ENCODE measurements at places on chromosomes 2 and 18.

- DNase-seq: peak; percentile 87
These were observed 2.2 kb downstream of the PLEKHA3 start for GRCh38 chr2:178482437-178482836.

- DNase-seq: no peak
These were observed 1.7 kb downstream of the IL1RL1 start for GRCh38 chr2:102313025-102313424.

- DNase-seq: peak; percentile 96
These were observed 18.0 kb upstream of the HAAO start for GRCh38 chr2:42810121-42810970.

- no peak for DNase-seq
These were observed 72.9 kb downstream of the CIB4 start for GRCh38 chr2:26568076-26568890.

GRCh38 chr2:121906170-121906569 is 150.7 kb downstream of the TSN start:
- DNase-seq: no peak

GRCh38 chr2:176595986-176596385 is 326.7 kb downstream of the MTX2 start:
- no peak for DNase-seq

GRCh38 chr2:158414538-158414937 is 42.0 kb downstream of the CCDC148 start:
- no peak for DNase-seq

DNA sequence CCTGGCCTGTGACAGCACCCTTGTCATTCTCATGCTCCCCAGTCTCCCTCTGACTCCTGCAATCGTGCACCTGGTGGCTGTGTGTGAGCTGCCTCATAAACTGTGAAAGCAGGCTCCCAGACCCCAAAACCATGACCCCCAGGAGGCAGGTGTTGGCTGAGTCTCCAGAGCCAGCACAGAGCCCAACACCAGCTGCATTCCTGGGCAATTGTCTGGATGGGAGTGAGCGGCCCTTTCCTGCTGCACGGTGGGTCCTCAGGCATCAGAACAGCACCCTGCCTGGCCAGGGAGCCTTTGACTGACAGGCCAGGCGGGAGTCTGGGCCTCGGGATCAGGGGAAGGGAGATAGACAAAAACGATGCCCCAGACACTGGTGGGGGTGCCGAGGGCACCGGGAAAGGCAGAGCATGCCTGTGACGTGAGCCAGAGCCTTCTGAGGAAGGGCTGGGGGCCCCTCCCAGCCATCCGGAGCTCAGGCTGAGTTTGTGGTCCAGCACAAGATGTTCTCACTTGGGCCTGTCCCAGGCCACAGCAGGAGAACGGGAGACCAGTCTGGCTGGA is 135.1 kb upstream of the GPC1 start:
- DNase-seq: no peak

- DNase-seq: no peak
These were observed 221.1 kb upstream of the SMAD2 start for GRCh38 chr18:48151421-48152065.

GRCh38 chr18:13579874-13580273 is 146.5 kb downstream of the FAM210A start:
- peak; percentile 69 for DNase-seq

GRCh38 chr2:46303822-46304221 is 6.6 kb downstream of the EPAS1 start:
- no peak for DNase-seq

DNA sequence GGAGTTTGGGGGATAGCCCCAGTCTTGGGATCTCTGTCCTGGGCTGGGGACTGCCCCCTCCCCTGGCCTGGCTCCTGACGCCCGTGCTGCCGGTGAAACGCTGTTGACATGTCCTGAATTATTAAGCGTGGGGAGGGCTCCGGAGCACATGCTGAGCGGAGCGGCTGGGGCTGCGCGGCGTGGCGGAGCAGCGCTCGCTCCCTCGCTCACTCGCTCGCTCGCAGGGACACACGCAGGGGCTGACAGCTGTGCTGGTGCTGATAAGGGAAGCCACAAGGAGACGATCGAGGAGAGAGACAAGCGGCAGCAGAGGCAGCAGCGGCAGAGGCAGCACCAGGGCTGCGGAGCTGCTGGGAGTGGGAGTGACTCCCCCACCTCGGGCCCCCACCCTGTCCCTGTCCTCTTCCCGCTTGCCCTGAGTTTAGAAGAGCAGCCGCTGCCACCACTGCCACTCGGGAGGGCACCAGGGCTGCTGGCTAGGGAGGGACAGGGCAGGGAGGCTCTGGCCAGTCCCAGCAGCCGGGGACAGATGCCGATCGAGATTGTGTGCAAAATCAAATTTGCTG is at the start of gene ASIC4:
ASIC4 (plus strand) TSS at position 287 of the 566 bp plus-strand sequence; CDS start at position 530, 243 bp downstream.
- DNase-seq: no peak

GRCh38 chr18:74661691-74662090 is 64.0 kb downstream of the ZNF407 start:
- DNase-seq: no peak

- no peak for DNase-seq
These were observed 1.4 kb upstream of the RNF103 start for GRCh38 chr2:86625096-86625495.

DNA sequence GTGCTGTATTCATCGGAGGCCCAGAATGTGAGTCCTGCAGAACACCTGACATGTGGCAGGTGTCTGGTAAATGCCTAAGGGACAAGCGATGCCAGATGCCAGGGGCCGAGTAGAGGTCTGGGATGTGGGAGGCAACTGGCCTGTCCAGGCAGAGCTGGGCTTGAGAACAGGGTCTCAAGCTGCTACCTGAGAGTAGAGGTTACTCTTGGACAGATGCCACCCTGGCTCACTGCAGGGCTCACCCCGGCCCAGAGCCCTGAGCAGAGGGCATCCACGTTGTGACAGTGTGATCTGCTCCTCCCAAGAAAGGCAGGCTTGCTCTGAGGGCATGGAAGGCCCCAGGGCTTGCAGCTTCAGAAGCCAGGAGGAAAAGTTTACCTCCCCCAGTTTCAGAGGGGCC is 692.0 kb upstream of the ID2 start:
- no peak for DNase-seq

DNA sequence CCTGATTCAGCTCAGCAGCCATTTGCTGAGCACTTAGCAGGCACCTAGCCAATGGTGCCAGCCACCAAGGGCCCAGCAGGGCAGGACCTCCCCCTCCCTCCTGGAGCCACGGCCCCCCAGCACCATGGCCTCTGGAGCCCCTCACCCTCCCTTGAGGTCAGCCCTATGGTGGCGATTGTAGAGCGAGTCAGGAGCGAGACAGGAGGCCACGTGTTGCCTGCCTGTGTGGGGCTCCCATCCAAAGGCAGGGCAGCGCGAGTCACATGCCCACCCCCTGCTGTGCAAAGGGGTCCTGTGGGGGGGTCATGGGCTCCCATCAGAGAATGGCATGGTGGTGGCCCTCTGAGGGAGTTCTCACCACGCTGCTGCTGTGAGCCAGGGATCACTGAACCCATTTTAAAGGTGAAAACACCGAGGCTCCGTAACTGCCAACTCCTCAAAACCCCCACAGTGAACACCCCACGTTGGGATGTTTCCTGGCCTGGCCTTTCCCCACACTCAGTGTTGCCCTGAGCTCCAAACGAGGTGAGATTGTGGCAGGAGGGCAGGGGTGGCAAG is 35.6 kb downstream of the RAMP1 start:
- no peak for DNase-seq

GRCh38 chr2:235106874-235107639 is 155.2 kb downstream of the SH3BP4 start:
- peak; percentile 67 for DNase-seq

- DNase-seq: no peak
These were observed 12.1 kb downstream of the CD226 start for GRCh38 chr18:69935319-69936190.

DNA sequence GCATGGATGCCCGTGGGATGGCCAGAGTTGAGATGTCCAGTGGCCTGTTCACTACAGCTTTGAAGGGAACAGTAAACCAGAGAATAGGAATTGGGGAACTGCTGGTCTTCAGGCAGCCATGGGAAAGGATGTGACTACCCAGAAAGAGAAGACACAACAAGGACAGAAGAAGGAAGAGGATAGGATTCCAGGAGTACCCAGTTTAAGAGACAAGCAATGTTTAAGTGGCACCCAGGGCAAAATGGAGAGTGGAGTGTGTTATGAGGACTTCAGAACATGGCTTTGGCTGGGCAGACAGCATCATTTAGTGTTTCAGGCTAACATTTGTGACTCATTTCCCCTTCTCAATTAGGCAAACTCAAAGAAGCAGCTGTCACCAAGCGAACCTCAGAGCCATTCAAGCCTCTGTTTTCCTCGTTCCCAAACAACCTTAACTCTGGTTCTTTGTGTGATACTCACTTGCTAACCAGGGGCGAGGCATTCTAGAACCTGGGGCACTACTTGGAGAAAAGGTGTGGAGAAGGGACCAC is 4.0 kb upstream of the FAM124B start:
- no peak for DNase-seq

- DNase-seq: no peak
These were observed 927.3 kb upstream of the CDH2 start for GRCh38 chr18:29104227-29104626.

DNA sequence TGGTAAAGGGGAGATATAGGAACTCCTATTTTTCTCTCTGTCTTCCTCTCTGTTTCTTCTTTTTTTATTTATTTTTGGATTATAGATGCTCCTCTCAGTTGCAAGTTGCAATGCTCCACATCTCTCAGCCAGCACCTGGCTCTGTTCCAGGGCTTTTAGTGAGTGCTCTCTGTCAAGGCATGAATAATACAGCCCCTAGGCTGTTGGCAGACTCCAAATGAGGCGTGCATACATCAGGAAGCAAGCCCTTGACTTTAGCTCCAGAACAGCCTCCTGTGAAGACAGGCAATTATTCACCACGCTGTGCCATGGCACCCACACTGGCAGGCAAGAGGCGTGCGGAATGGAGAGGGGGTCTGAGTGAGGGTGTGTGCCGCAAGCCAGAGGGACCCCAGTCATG is 228.1 kb upstream of the PXDN start:
- no peak for DNase-seq

- DNase-seq: no peak
These were observed 61.9 kb upstream of the TFCP2L1 start for GRCh38 chr2:121346859-121347258.

GRCh38 chr18:30622104-30622503 is 420.4 kb downstream of the DSC3 start:
- DNase-seq: no peak

DNA sequence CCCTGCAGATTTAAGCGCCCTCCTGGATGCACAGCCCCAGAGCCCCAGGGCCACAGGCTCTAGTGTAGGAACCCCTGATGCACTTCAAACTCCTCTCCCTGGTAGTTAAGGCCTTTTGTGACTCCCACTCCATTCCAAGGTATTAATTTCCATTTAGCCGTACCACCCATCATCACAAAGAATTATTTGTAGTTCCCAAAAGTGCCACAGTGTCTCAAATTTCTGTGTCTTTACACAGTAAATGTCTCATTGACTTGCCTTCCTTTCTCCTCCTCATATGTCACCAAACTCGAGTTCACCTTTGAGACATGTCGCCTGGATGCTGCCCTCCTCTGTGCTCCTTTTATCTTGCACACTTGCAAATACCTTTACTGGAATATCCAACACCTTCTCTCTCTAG is 25.9 kb downstream of the PECR start:
- no peak for DNase-seq

DNA sequence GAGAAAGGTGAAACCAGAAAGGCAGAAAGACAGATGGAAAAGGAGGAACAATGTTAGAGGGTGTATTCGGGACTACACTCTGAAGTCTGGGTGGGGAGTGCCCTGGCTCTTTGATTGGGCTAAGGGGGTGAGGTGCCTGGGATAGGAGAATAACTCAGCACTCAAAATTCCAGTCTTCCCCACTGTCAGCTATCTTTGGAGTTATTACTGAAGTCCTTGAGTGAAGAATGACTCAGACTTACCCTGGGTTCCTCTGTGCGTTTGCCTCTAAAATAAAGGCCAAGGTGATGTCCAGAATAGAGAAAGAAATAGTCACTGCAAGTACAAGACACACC is 151.8 kb upstream of the SERPINE2 start:
- DNase-seq: no peak

DNA sequence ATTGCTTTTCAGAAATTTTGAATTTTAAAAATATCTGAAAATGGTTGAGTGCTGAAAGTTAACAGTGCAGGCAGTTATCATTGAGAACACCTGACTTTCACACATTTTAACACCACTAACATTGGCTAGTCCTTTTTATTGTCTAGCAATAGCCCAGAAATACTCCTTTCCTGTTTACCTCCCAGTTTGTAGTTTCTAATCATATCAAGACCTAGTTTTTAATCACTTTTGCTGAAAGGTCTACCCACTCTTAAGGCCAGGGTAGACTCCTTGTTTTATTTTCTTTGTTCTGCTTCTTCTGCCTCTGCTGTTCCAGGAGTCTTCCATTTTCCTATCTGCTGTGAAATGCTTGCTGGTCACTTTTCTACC is 72.1 kb downstream of the UBE2E3 start:
- no peak for DNase-seq

DNA sequence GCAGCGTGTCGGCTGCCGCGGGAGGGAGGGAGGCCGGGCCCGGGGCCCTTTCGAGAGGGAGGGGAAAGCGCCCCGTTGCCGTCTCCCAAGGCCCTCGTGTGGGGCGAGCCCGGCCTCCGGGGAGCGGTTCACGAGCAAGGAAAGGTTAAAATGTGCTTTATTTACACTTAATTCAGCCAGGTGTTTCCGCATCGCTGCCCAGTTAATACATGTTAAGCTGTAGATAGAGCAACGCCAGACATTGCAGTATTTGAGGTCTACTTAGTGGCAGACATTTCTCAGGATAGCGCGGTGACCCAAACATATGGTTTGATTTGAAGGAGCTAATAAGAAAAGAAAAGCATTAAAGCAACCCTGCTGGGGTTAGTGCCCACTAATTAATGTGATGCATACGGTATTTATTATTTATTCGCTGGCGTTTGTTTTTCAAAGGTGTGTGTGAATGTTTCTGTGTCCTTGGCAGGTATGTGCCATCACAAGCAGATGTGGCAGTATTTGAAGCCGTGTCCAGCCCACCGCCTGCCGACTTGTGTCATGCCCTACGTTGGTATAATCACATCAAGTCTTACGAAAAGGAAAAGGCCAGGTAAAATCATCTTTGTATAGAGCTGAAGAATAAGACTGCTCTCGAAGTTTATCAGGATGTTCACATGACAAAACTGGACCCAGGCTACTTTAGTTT is 571 bp downstream of the EEF1B2 start:
- DNase-seq: peak; percentile 43

GRCh38 chr2:30680121-30680520 is 127.1 kb downstream of the CAPN13 start:
- no peak for DNase-seq

DNA sequence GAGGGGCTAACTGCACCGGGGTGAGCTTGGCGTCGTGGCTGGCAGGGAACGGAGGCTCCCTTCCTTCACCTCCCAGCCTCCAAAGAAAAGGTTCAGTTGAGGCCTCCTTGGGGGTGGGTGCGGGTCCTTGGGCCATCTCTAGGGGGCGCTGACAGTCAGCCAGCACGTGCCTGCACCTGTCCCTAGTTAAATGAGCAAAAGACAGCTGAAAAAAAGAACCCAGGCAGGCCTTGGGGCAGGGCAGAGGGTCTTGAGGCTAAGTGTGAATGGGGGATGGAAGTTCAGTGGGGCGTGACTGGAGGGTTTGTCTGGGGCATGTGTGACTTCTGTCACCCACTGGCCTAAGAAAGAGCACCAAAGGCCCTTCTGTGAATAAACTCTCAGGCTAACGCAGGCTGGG is 56.4 kb downstream of the ZFP36L2 start:
- DNase-seq: peak; percentile 82

GRCh38 chr2:157182204-157182709 is 75.2 kb upstream of the GALNT5 start:
- DNase-seq: no peak

All from Karpas-422 (cell line).